ENCODE measurements at places on chromosomes 1 and 21. TPM values are rescaled to one million over a fixed set of nuclear protein-coding genes. Genes with fewer than 3 reads are reported as not detected.

The USH2A gene
- not detected for polyA plus RNA-seq

The SPRR2F gene
- polyA plus RNA-seq, result not detected

The AADACL4 gene
- polyA plus RNA-seq, result not detected

The VWA5B1 gene
- not detected for polyA plus RNA-seq

The LRRC3 gene
- 0.17 TPM for polyA plus RNA-seq

The SPATA1 gene
- polyA plus RNA-seq, result not detected

The TMEM82 gene
- polyA plus RNA-seq, result not detected

The MTARC2 gene
- polyA plus RNA-seq, result not detected

The COL8A2 gene
- not detected for polyA plus RNA-seq

The ADORA1 gene
- polyA plus RNA-seq, result not detected

The HORMAD1 gene
- not detected for polyA plus RNA-seq

The RABGGTB gene
- polyA plus RNA-seq, result 7.5 TPM

The CRYAA gene
- polyA plus RNA-seq, result not detected

The CD164L2 gene
- not detected for polyA plus RNA-seq

The PADI2 gene
- polyA plus RNA-seq, result not detected

The ARHGAP30 gene
- polyA plus RNA-seq, result 213 TPM

The MLLT11 gene
- 4.7 TPM for polyA plus RNA-seq

The SERTAD4 gene
- polyA plus RNA-seq, result not detected

The XCL1 gene
- polyA plus RNA-seq, result 30.3 TPM

The EPHA8 gene
- polyA plus RNA-seq, result not detected

The MRPS21 gene
- 80.1 TPM for polyA plus RNA-seq

The CCDC27 gene
- polyA plus RNA-seq, result not detected

The ADAM15 gene
- 15.3 TPM for polyA plus RNA-seq

The SPRR1A gene
- polyA plus RNA-seq, result not detected

The OR4F29 gene
- not detected for polyA plus RNA-seq

The AMY1B gene
- polyA plus RNA-seq, result not detected

The GPR3 gene
- not detected for polyA plus RNA-seq

The KRTAP7-1 gene
- polyA plus RNA-seq, result not detected

The LHX8 gene
- not detected for polyA plus RNA-seq

The LRRC8D gene
- polyA plus RNA-seq, result 56.3 TPM

The DRAXIN gene
- 0.12 TPM for polyA plus RNA-seq

The PLA2G2C gene
- polyA plus RNA-seq, result not detected

All from CD8-positive, alpha-beta memory T cell (primary cell).